ENCODE measurements at places on chromosomes 2 and 18. TPM values are rescaled to one million over a fixed set of nuclear protein-coding genes. Genes with fewer than 3 reads are reported as not detected.

CHRNG gene
- total RNA-seq, result 0.83 TPM

ABCG8 gene
- total RNA-seq, result not detected

SERPINB10 gene
- total RNA-seq, result not detected

DNA sequence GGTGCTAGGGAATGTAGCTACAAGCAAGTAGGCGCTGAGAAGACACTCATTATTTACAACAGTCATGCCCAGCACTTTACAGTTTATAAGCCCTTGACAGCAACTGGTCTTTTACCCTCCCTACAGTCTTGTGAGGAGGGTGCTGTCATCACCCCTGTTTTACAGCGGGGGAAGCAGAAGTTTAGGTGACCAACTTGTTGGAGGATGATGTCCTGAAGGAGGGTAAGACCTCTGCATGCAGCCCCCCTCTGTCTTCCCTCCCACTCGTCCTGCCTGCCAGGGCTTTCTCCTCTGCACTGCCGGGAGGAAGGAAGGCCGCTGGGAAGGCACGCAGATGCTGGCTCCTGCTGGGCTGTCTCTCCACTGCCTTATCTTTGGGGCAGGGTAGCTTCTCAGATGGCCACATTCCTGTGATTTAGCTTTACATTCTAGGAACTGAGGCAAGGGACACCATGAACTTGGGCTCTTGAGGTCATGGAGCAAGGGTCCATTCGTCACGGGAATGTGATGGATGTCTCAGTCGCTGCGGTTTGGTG lies 972 bp downstream of the IL1R1 start:
- DNase-seq, result no peak

DNA sequence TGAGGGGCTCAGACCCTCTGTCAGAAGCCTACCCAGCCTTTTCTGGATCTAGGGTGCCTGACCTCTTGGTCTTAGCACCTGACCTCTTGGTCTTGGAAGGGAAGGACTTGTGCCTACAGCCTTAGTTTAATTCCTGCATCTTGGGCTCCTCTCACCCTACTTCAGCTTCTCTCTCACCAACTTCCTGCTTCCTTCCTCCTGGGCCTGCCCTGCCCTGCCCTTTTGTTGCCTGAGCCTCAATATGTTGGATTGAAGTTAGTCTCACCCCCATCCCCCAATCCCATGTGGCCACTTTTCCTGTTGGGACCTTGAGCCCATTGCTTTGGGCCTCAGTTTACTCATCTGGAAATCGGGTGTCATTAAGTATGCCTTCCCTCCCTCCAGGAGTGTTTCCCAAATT lies 206.2 kb upstream of the SKOR2 start:
- no peak for DNase-seq

CDH20 gene
- not detected for total RNA-seq

DNA sequence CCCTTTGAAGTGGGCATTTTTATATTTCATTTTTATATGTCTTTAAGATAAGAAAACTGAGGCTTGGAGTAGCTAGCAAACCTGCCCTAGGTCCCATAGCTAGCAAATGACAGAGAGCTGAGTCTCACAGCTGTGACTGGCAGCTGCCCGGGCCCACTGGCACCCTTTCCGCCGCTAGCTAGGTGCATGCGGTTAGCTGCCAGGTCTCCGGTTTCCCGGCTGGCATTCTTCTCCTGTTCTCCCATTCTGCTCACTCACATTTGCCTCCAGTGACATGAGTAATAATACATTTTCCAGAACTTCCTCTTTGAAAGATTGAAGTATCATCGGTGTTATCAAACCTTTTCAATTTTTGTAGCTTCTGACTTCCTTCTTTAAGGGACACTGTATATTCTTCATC lies 38.7 kb downstream of the MTCL1 start:
- DNase-seq, result peak; percentile 69

DNA sequence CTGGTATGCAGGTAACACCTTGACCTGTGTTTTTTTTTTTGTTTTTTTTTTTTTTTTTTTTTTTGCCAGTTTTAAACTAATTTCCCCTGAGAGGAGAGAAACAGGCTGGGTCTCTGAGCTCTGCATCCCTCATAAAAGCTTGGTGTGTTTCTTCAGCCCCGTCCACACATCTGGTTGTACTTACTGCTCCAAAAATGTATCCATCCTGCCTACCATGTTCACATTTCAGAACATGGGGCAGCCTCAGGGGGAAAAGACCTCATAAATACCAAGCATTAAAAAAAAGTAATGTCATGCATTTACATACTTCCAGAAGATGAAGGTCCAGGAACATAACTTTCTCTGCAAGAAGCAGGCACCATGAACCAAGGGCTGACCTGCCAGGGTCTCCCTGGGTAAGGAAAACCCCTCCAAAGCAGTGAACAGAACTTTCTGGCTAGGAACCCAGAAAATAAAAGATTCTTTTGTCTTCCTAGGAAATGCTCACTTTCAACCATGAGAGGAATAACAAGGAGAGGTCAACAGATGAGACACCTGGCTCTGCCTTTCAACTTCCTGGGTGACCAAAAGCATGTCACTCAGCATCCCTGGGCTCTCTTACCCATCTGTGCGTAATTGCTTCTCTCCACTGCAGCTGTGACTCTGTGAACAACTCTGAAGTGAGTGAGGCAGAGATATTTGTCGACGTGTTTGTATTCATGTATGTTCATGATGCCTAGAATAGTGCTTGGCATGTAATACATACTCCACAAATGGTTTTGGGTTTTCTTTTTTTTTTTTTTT lies 118.6 kb downstream of the MCFD2 start:
- peak; percentile 53 for DNase-seq

ASTL gene
- not detected for total RNA-seq

CYRIA gene
- total RNA-seq, result 3.5 TPM

PRSS56 gene
- total RNA-seq, result 0.40 TPM

DNA sequence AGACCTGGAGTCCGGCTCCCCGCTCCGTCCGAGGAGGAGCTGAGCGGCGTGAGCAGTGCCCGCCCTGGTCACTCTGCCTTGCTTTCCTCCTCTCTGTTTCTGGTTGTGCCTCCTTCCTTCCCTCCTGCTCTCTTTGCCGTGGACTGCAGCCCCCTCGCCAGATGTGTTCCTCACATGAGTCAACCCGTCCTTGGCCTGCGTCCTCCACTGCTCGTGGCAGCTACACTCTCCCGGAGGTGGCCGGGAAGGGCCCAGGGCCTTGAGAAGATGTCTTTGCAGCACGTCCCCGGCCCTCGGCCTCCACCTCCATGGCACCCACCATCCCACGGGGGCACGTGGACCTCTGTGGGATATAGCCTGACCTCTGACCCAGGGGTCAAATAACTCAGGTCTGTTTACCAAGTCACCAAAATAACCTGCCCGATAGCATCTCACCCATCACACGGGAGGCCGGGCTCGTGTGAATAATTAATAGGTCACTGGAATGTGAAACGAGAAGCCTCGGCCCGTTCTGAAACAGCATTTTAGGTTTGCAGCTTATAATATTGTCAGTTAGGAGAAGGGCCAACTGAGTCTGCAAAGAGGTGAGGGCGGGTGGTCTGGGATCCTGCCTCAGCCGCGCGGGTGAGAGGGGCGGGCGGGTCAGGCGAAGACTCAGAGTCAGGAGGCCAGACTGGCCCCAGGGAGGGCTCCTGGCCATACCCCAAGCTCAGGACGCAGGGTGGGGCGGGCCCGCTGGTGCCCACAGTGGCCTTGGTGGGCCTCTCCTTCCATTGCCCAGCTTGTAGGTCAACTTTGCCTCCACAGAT lies 42.6 kb downstream of the NFATC1 start:
- no peak for DNase-seq

DNA sequence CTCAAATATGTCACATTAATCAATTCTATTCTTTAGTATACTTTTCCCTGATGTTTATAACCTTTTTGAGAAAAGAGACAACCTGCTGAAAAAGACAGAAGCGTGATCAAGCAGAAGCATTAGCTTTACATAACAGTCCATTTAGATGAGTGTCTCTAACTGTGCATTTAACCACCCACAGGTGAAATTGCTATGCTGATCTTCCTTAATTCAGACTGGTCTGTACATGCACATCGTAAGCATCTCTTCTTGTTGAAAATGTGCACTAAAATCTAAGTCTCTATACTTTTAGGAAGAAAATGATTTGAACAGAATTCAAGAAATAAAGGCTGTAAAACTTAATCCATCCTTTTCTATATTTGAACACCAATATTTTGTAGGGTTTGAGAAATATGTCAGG lies 794.4 kb upstream of the FSHR start:
- DNase-seq, result no peak

DNA sequence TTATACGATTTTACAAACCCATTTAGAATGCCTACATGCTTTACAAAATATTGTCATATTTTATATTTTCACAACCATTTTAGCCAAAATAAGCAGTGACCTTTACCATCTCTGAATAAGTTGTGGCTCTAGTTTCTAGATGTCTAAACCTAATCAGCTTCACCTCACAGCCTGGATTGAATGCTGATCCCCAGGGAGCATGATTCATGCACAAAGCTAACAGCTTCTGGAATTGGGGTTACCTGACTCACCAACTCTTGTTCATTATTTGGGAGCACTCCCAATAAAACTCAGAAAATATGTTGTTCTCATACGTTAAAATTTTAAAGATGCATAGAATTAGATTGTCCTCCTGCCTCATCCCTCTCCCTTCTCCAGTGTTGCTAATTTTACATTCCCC lies 611.7 kb upstream of the NETO1 start:
- DNase-seq, result no peak

GRCh38 chr2:120415728-120416509 lies 70.0 kb downstream of the INHBB start:
- no peak for DNase-seq

DNA sequence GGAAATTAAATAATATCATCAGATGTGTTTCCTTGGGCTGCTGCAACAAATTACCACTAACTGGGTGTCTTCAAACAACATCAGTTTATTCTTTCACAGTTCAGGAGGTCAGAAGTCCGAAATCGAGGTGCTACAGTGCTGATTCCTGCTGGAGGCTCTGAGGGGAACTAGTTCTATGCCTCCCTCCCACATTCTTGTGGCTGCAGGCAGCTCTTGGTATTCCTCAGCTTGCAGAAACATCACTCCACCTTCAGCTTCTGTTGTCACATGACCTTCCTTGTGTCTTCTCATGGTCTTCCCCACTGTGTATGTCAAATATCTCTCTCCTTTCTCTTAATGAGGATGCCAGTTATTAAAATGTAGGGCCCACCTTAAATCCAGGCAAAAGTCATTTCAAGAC lies 29.3 kb upstream of the DCC start:
- DNase-seq, result no peak

DNA sequence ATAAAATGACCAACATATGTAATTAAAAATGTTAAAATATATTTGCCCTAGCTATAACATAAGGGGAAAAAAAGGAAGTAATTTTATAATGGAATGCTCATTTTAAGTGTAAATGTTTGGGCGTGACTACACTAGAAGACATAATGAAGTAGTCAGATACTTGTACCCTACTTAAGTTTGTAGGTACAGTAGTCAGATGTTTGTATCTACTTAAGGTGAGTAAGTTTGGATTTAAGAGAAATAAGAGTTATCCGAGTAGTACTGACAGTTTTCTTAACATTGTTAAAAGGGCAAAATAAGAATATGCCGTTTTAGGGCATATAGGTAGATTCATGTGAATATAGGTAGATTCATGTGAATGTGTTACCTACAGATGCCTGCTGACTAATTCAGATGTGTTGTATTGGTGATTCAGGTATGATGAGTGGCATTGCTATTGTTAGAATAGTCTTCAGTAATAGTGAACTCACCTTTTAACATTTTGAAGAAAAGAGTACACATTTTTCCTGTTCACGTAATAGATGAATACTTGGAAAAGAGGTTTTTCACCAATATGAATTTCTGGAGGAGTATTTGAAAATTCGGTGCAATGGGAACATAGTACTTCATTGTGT lies 14.9 kb downstream of the VAPA start:
- DNase-seq, result no peak

GPR39 gene
- 3.8 TPM for total RNA-seq

DNA sequence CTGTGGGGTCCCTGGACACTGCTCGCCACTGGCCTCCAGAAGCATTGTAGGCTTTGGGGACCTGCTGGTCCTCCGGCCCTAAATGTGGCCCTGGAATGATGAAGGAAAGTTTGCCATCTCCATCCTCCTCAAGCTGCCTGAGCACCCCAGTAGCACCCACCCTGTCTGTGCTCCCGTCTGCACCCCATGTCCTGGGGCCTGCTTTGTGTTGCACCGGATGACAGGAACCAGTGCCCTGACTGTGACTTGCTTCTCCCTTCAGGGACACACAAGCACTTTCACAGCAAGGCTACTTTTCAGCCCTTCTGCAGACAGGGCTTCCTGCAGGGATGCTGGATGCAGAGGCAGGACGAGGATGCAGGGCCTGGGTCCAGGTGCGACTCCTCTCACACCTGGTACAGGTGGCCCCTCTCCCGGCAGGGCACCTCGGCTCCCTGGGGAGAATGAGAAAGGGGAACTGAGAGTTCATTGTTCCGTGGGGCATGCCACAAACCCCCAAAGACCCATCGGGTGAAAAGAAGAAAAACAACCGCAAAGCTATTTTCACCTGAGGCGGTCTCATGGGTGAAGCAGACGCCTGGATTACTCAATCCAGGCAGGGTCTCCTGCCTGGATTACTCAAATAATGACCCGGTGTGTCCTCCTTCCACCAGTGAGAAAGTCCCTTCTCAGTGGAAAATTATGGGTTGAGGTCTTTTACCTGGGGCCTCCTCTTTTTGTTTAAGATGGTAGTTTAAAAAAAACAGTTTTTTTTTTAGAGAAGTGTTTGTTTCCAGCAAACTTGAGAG lies 74.9 kb downstream of the LONRF2 start:
- DNase-seq, result no peak

CAPG gene
- total RNA-seq, result 156 TPM

DNA sequence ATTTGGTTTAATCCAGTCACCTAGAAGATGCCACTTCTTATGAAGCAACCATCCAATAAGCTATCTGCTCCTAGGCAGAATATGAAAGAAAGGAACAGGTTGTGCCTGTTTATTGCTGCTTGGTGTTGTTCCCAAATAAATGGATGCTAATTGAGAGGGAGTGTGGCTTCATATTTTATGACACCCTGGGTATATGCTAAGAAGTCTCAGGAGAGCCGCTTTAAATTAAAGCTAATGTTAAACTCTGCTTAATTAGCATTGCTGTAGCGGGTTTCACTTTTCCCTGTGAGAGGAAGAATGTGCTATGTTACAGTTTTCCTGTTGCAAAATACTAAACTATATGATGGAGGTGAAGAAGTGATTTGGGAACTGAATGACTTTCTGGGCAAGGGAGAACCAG lies 48.7 kb upstream of the TANK start:
- no peak for DNase-seq

APOB gene
- total RNA-seq, result not detected

GCG gene
- 0.17 TPM for total RNA-seq

MAP3K19 gene
- not detected for total RNA-seq

DNA sequence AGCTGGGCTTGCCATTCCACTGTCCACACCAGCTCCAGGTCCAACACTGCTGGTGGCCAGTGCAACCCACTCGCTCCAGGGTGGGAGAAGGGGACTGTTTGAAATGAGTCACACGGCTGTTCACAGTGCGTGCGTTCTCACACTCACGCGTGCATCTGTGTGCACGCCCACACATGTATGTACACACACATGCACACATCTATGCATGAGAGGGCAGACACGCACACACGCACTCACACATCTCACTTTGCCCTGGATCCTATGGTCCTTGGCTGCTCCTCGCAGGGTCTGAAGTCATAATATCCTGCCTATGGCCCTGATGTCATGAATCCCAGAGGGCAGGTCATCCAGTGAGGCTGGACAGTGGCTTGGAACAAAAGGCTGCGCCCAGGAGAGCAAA lies 182.8 kb downstream of the EIPR1 start:
- DNase-seq, result no peak

- no peak for DNase-seq
These were observed 54.5 kb downstream of the EPAS1 start for GRCh38 chr2:46351750-46352138.
